Retina (tissue), 1 donor: ENCODE measurements at places on chromosomes 13 and 19.

- no peak for DNase-seq
These were observed 1063.5 kb upstream of the PCDH9 start for GRCh38 chr13:68293631-68294030.

- peak; percentile 77 for DNase-seq
These were observed 5.7 kb upstream of the PEX11G start for GRCh38 chr19:7494416-7495098.

DNA sequence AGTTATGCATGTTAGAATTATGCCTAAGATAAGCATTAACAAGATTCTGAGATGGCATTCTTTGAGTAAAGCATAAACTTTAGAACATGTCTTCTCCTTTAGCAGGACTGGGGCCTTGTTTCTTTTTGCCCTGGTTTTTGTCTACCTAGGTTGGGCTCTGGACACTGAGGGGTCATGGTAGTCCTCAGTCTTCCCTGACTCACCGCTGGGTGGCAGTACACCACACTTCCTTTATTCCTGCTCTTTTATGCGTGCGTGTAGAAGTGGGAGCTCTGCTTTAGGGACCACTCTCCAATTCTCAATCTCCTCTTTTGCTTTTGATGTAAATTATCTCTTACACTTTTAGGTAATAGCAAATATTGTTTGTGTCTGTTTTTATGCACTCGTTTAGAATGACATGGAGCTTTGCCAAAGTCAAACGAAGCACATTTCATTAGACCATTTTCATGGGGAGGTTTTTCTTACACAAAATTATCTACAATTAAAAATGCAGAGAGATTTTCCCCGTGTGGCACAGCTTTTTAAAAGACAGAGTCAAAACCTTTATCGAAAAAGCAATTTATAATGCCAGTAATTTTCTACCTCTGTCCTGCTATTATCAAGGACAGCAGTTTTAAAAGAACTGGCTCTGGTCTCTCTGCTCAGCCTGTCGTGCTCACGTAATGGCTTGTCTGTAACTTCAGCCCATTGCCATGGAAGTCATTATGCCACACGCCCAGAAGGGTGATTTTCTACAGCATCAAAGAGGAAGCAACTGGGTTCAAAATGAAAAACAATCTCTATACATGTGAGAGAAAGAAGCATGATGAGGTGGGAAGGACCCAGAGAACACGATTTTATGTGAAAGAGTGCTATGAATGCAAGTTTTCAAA lies 413.9 kb downstream of the COG6 start:
- DNase-seq: peak; percentile 77

DNA sequence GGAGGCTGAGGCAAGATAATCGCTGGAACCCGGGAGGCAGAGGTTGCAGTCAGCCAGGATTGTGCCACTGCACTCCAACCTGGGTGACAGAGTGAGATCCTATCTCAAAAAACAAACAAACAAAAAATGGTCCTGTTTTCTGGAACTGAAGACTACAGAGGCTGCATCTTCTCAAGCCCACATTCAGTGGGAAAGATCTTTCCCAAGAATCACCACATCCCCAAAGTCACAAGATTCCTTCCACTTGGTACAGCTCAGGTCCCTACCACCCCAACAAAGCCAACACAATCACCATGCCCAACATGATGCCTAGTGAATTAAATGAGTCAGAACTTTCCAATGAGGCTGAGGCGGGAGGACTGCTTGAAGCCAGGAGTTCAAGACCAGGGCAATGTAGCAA lies 15.3 kb downstream of the CATSPERG start:
- DNase-seq: no peak

GRCh38 chr13:94567581-94567980 lies 28.4 kb downstream of the TGDS start:
- DNase-seq: no peak

DNA sequence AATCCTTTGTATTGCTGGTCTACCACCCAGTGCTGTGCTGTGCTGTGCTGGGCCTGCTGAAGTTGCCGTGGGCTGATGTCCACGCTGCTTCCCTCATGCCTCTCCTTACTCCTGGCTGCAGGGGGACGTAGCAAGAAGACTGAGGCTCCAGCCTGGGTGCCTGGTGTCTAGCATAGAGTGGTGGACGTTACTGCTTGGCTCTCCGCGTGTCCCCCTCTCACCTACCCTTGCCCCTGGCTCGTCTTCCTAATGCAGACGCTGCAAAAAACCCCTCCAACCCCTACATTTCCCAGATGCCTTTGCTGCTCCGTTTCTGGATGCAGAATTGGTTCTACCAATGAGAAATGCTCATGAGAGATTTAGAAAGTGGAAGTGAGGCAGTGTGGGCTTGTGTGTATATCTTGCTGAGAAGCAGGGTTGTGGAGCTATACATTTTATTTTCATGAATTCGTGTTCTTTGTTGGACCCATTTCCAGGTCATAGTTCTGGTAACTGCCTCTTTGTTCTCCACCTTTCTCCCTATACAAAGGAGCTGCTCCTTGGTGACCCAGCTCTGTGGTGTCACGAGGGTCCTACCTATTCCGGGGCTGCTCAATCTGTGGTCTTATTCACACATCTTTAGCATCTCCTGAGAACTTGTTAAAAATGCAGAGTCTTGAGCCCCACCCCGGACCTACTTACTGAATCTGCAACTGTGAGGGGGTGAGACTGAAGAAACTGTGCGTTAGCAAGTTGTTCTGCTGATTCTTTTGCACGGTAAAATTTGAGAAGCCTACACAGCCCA lies 7.9 kb upstream of the DENND1C start:
- DNase-seq: no peak

GRCh38 chr13:99967498-99967868 lies 4.1 kb downstream of the ZIC5 start:
- DNase-seq: no peak

DNA sequence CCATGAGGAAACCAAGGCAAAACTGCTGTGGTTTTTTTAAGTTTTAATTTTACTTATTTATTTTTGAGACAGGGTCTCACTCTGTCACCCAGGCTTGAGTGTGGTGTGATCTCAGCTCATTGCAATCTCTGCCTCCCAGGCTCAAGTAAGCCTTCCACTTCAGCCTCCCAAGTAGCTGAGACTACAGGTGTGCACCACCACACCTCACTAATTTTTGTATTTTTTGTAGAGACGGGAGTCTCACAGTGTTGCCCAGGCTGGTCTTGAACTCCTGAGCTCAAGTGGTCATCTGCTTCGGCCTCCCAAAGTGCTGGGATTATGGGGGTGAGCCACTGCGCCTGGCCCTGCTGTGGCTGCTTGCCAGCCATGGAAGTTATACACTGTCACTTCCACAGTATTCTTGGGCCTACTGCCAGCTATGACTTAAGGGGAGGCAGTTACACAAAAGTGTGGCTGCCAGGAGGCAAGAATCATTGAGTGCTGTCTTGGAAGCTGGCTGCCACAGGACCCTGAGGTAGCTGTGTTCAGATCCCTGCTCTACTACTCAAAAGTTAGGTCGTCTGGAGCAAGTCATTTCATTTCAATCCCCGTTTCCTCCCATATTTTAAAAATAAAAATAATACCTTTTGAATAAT lies 12.7 kb downstream of the FARP1 start:
- no peak for DNase-seq

DNA sequence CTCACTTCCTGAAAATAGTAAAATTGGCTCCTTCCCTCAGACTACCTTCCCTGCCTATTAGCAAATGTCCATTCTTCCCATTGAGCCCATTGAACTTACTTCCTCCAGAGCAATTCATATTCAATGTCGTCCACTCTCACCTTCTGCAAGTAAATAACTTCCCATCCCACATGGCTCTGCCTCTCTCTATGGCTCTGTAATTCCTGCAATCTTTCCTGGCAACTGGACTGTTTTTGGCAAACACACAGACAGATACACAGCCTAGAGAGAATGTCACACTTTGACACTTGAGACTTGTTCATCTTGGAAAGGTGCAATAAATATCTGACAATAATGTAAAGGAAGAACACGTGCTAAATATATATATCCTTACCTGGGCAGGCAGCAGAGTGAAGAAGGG lies 18.3 kb downstream of the UQCRFS1 start:
- no peak for DNase-seq

- no peak for DNase-seq
These were observed 904.3 kb downstream of the DIAPH3 start for GRCh38 chr13:59259165-59260000.

DNA sequence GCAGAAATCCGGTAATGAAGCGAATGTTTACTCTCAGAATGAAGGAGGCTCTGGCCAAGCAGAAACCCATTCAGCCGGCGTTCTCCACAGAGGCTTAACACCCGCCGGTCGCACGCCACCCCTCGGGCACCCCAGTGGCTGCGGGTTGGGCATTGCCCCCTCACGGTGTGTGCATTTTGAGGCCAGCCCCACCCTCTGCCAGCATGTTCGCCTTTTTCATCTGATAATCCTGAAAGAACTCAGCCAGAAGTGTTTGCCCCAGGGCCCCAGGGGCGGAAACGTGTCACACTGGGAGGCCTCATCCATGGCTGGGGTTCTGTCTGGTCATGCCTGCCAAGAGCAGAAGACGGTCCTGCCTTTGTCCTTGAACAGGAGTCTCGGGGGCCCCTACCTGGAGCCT lies 34.2 kb downstream of the COMP start:
- DNase-seq: no peak

DNA sequence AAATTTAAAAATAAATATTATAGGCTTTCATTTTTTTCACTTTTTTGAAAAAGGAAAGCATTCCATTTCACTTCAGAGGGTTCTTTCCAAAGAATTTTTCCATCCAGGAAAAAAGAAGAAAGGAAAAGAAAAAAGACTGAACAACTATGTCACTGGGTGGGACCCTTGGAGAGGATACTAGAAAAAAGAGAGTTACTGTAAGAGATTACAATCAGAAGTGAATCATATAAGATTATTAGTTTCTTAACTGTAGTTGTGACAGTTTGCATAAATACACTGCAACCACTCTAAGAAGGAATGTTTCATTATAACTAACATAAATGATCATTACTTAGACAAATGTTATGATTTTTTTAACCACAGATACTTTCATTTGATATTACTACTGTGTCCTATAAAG lies 87.8 kb downstream of the KLF12 start:
- no peak for DNase-seq

DNA sequence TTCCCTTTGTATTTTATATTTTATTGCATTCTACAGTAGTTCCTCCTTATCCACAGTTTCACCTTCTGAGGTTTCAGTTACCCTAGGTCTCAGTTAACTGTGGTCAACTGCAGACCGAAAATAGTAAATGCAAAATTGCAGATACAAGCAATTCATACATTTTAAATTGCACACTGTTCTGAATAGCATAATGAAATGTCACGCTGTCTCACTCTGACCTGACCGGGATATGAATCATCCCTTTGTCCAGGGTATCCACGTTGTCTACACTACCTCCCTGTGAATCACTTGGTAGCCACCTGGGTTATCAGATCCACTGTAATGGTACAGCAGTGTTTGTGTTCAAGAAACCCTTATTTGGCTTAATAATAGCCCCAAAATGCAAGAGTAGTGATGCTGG lies 325.0 kb downstream of the DNAJC15 start:
- no peak for DNase-seq

- DNase-seq: no peak
These were observed 21.9 kb downstream of the VRK3 start for GRCh38 chr19:50003254-50003788.

DNA sequence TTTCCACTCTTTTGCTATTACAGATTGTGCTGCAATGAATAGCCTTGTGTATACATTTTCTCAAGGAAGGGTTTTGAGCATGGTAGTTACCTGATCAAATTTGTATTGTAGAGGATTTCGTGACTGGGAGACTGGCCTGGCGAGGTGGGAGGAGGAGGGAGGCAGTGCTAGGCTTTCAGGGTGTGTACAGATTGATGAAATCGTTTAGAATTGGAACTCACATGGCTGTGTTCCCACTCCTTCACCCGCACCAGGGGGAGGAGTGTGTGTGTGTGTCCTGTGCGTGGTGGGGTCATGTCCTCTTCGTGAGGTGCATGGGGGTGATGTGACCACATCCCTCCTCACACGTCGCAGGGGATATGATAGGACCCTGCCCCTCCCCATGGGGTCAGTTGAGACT lies 8.3 kb downstream of the PGLYRP1 start:
- no peak for DNase-seq

- no peak for DNase-seq
These were observed at the start of gene LGALS7 for GRCh38 chr19:38773469-38774177. Gene LGALS7 (minus strand): TSS chr19:38773517. CDS start chr19:38773492, 25 bp downstream.

DNA sequence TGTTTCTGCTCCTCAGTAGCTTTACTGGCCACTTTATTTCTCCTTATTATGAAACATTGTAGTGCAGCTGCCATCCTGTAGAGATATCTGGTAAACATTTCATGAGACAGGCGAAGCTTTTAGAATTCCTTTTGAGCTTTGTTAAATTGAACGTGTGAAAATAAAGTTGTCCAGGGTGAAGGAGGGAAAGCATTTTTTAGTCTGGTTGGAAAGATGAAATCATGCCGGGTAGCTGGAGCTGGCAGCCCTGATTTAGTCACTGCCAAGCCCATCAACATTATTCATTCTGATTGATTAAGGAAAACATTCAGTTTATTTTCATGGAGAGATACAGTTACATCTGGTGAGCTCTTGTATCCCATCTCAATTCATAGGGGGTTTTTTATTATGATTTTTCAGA lies 326.2 kb upstream of the GPC6 start:
- no peak for DNase-seq

- no peak for DNase-seq
These were observed 14.4 kb downstream of the NAXD start for GRCh38 chr13:110629735-110630134.

GRCh38 chr13:23811366-23812062 lies 77.7 kb downstream of the MIPEP start:
- DNase-seq: no peak

GRCh38 chr13:113862931-113863523 lies 849 bp downstream of the GAS6 start:
- DNase-seq: peak; percentile 70

- no peak for DNase-seq
These were observed 186.2 kb downstream of the RGCC start for GRCh38 chr13:41643507-41643906.

DNA sequence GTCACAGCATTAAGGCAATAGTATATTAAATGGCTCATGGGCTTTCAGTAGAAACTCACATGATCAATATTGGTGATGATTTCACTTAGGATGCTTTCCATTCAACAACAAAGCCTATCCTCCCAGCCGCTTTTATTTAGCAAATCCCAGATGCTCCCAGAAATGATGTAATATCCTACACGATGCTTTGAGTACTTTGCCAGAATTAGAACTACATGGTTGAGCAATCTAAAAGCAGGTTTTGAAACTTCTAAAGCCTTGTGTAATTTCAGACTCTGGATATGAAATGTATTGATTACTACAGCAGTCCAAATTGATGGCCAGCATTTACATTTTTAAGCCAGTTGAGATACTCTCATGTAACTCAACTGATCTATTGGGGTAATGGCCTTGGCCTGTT lies 13.6 kb downstream of the DLEU7 start:
- no peak for DNase-seq

GRCh38 chr13:99894105-99894839 lies 77.3 kb downstream of the ZIC5 start:
- no peak for DNase-seq
